ENCODE measurements at places on chromosomes 3 and 15.

DNA sequence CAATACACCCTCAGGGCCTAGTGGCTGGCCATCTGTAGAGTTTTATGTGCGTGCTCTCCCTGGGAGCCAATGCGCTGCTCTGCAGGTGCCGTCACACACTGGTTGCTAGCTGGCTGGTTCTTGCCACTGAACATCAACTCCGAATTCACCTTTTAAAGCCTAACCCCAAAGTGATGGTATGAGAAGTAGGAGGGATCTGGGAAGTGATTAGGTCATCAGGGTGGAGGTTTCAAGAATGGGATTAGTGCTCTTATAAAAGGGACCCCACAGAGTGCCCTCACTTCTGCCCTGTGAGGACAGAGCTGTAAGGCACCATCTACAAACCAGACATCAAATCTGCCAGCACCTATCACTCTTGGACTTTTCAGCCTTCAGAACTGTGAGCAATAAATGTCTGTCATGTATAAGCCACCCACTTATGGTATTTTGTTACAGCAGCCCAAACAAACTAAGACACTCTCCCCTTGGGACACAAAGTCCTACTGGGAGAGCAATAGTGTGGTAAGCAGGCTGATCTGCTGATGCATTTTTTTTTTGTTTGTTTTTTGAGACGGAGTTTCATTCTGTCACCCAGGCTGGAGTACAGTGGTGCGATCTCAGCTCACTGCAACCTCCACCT lies 20.3 kb downstream of the RGMA start:
- DNase-seq = no peak

- DNase-seq = no peak
Measured at GRCh38 chr3:45798034-45798433, 1.7 kb upstream of the SLC6A20 start.

GRCh38 chr3:119222391-119222790 lies 18.3 kb downstream of the B4GALT4 start:
- no peak for DNase-seq

GRCh38 chr15:93206893-93207292 lies 117.9 kb upstream of the RGMA start:
- no peak for DNase-seq

DNA sequence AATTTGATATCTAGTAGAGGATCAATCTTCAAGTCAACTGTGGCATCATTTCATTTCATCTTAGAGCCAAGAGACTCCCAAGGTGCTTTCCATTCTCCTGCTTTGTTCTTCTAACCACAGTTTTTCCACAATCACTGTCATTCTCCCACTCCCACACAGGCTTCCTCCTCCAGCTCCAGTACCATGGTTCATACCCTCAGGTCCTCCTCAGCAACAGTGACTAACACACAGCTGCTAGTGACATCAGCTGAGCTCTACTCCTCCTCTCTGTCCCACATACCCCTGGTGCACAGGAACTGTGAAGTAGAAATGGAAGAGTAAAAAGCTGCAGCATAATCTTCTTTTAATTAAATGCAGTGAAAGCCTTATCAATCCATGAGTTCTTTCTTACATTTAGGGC lies 200.2 kb upstream of the DPH6 start:
- DNase-seq = peak; percentile 13

Measured in SJCRH30 (cell line).